ENCODE measurements at places on chromosomes 5 and 9.

- DNase-seq, result no peak
Measured at GRCh38 chr5:66969963-66970362, 226.6 kb downstream of the CD180 start.

DNA sequence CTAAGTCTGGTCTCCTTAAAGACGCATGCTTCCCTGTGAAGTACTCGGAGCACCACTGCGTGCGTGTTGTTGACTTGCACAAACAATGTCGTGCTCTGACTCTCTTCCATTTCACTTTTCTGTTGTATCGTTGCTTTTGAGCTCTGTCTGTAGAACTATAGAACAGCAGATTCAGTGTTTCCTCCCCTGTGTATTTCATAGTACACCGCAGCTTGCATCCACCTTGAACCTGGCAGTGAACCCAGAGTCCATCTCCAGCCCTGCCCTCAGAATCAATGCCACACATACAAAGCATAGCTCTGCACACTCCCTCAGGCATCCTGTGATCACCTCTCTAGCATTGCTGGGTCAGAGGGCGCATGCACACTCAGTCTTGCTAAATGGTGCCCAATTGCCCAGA, 37.2 kb upstream of the ADAMTS2 start:
- DNase-seq, result peak; percentile 32

DNA sequence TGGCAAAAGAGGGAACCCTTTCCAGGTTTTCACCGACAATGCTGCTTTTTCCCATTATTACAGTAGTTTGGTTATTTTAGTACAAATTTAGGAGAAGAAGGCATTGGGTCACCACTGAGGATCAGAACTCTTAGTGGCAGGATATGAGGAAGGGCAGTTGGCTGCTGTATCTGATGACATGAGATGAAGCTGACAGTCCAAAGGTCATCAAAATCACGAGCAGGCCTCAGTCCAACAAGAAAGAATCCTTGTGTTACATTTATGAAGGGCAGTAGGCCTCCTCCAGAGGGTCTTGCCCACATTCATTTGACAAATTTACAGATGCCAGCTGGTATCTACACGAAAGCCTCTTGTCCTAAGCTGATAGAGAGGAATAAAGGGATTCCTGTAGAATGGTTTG, 49.5 kb upstream of the COL15A1 start:
- DNase-seq, result no peak

DNA sequence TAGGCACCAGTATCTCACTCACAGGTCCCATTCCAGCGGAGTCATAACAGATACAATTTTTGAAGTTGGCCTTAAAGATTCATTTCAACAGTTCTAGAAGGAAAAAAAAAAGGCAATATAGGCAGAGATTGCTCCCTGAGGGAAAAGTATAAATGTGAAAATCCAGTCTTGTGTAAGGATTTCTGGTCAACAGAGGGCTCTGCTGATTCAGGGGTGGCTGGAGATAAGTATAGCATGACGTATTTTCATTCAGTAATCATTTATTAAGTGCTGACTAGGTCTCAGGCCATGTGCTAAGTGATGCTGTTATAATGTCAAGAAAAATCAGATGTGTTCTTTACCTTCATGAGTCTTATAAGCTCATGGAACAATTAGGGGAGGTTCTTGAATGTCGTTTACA, 377.3 kb upstream of the MEF2C start:
- DNase-seq, result no peak

- no peak for DNase-seq
Measured at GRCh38 chr9:92507496-92507895, 25.2 kb upstream of the ASPN start.

- no peak for DNase-seq
Measured at GRCh38 chr5:41772785-41773442, 97.3 kb downstream of the OXCT1 start.

DNA sequence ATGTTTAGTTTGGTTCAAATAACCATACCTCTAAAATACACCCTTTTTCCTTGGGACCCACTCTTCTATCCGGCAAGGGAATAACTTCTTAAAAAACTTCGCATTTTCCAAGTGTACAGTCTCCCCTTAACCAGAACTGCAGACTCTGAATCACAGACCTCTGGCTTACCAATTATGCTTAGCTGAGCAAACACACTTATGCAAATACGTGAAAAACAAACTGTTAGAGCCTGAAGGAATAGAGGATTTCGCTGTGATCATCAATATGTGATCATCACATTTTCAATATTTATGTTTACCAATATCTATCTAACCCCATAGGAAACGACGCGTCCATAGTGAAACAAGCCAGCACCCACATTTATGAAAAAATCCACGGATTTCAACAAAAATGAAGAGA, 1.3 kb downstream of the LPAR1 start:
- DNase-seq, result no peak

DNA sequence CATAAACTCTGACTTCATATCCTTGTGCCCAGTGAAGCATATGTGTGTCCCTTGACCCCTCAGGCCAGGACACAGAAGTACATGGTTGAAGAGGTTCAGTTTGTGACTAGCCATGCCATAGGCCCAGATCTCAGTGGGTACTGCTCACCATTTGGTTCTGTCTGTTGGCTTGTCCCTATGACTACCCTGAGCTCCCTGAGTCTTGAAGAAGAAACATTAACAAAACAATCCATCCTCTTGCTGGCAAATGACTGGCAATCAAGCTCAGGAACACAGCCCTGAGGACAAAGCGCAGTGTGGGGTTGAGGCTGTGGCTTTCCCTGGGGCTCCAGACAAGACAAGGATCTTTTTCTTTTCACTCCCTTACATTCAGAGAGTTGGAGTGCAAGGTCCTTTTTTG, 46.3 kb downstream of the TNFAIP8 start:
- no peak for DNase-seq

- DNase-seq, result no peak
Measured at GRCh38 chr5:102865171-102865509, 110.0 kb downstream of the PAM start.

GRCh38 chr5:150022681-150023080, 22.1 kb downstream of the HMGXB3 start:
- DNase-seq, result no peak

- peak; percentile 45 for DNase-seq
Measured at GRCh38 chr9:93667627-93668026, 91.2 kb downstream of the PHF2 start.

- DNase-seq, result no peak
Measured at GRCh38 chr5:88829054-88829453, 53.9 kb downstream of the MEF2C start.

GRCh38 chr9:85949586-85950335, 8.8 kb downstream of the NAA35 start:
- no peak for DNase-seq
